ENCODE measurements at places on chromosomes 5 and 9.

- DNase-seq: no peak
Measured at GRCh38 chr9:711761-712553, 129.5 kb upstream of the DMRT1 start.

GRCh38 chr5:76443066-76443800 lies 40.1 kb downstream of the IQGAP2 start:
- DNase-seq: no peak

DNA sequence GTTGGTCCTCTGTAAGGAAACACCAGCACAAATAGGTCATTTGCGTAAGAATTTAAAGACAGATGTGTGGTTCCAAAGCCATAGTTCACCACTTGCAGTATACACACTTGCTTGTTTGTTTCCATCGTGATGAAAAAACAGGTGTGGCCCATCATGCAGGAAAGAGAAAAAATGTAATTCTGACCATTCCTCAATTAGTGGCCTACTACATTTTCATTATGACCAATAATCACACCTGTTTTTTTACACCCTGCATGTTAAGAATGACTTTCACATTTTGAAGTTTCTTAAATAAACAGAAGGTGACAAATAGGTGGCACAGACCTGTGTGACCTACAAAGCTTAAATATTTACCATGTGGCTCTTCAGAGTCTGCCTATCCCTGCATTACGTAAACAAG lies 2.2 kb upstream of the ICE1 start:
- no peak for DNase-seq

DNA sequence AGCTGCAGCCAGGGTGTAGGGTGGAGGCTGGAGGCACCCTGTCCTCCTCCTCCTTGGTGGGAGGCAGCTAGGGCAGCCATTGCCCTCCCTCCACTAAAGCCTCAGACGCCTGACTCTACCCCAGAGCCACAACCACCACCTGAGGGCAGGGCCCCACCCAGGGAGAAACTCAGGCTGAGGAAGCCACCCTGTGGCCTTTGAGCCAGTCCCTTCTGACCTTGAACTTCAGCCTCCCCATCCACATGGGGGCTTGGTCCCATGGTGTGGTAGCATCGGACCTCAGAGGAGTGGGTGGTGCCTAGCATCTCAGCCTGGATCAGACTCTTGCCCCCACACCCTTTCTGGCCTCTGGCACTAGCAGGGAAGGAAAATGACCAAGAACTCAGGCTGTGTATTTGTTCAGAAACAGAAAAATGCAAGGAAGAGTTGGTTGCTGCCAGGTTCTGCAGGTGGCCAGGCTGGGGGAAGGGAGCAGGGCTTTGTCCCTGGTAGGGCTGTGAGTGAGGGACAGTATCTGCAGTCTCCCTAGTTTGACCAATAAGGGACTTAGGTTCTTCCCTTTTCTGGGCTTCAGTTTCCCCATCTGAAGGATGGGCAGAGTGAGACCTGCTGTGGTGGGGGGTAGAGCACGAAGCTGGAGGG lies 3.2 kb downstream of the DAB2IP start:
- DNase-seq: no peak

DNA sequence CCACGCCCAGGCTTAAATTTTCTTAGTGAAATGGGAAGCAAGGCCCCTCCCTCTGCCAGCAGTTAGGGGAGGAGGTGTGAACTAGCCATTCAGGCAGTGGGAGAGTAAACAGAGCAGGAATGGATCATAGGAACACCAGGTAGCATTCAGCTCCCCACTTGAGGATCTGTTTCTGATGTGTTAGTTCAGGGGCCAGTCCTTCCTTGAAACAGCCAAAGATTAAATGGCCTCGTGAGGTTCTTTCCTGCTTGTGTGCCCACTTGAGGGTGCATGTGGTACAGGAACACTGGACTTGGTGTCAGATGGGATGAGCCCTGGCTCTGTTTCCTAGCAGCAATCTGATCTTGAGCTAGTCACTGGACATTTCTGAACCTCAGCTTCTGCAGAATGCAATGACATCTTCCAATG lies 21.2 kb downstream of the FAXDC2 start:
- DNase-seq: peak; percentile 45

- no peak for DNase-seq
Measured at GRCh38 chr5:172281346-172281745, 2.2 kb downstream of the UBTD2 start.

GRCh38 chr5:55232271-55232984 lies 980 bp downstream of the CCNO start:
- DNase-seq: no peak

GRCh38 chr5:64722588-64722987 lies 32.3 kb downstream of the SHISAL2B start:
- DNase-seq: no peak

DNA sequence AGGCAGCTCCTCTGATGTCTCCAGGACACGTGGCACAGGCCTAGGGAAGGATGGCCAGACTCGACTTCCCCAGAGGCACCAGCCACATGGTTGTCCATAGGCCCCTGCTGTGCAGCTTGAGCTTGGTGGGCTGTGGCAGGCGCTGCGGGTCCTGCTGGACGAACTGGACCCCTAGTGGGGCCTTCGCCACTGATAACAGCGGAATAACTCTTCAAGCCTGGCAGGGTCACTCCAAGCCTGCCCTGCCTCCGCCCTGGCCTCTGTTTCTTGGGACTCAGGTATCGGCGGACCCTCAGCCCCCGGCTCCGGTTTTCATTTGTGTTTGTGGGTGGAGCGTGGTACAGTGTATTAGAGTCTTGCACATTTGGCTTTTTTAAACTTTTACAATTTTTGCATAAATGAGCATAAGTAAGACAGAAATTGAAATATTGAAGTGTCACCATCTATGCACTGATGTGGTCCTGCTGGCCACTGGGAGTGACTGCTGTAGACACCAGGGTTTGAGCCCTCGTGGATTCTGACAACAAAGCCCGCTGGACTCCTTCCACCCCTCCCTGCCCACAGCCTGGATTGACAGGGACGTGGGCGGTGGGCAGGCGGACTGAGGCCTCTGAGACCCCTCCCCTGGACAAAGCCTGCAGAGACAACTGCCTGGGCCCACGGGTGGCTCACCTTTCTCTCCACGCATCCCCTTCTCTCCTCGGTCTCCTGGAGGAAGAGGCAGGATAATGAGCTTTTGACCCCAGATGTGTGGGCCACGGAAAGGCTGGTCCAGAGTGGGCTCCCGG lies 3.8 kb downstream of the FCN1 start:
- DNase-seq: no peak

DNA sequence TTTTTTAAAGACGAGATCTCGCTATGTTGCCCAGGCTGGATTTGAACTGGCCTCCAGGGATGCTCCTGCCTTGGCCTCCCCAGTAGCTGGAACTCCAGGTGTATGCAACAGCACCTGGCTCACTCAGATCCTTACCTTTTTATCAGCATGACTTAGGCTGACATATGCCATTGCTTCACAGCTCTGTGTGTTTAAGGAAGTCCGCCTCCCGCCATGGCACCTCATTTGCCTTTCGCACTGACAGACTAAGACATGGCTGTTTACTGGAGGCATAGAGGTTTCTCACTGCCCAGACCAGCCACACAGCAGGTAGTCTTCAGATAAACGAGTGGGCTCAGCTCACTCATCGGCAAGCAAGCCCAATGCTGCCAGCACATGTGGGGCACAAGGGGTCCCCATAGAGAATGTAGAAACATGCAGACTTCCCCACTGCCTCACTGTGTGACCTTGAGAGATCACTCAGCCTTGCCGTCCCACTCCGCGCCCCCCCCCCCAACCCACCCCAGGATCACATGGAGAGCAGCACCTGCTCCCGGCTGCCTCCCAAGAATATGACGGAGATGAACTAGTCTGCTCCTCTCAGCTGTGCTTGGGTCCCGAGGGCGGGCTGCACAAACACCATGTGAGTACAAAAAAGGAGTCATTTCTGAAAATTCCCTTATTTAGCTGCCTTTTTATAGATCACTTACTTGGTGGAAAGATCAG lies 62.8 kb downstream of the DCP2 start:
- DNase-seq: no peak

DNA sequence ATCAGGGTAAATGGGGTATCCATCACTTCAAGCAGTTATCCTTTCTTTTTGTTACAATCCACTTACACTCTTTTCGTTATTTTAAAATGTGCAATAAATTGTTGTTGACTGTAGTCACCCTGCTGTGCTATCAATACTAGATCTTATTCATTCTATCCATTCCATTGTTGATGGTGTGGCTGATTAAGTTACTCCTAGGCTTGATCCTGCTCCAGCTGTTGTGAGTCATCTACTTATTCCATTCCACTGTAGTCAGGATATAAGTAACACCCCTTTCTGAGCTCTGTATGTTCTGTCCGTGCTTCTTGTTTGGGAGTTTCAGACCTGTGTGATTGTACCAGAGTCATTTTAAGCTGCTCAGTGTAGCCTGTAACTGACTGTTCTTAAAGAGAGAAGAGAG lies 122.5 kb upstream of the RUSC2 start:
- DNase-seq: no peak

DNA sequence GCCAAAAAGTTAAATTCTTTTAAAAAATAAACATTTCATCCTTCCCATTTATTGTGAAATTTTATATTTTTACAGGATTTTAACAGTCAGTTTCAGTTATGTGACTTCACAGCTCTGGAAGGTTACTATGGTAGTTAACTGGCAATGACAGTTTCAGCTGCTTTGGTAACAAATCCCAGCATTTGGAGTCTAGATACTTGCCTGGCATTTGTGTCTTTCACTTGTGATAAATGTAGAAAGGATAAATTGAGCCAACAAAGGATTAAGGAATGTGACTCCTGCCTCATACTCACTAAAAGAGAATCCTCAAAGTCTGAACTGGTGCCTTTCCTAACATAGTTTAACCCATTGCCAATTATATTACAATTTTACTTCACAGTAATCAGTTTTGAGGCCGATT lies 315.5 kb downstream of the FER start:
- no peak for DNase-seq

DNA sequence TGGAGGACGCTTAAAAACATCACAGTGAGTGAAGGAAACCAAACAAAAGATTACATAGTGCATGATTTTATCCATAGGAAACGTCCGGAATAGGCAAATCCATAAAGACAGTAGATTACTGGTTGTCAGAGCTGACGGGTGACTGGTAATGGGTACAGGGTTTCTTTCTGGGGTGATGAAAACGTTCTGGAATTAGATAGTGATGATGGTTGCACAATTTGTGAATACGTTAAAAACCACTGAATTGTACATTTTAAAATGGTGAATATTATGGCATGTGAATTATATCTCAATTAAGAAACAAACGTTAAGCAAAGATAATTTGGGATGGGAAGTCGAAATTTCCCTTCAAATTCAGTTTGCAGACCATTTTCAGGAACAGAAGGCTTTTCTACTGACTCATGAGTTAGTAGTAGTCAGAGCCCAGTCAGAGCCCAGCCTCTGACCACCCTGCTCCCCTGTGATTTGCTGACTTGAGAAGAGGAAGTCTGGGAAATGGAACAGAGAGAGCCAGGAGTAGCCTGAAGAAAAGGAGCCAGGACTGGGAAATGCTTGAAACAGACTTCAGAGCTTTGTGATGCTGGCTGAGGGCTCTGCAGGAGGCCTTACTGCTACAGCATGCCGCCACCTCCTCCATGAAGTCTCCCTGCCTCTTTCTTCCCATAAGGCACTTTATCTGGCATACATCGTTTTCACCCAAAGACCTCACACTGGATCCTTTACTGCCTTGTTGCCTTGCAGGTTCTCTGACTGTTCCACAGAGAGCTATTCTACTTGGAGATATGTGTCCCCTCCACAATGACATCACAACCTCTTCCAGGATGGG lies 46.4 kb upstream of the CTNNA1 start:
- DNase-seq: no peak

- DNase-seq: no peak
Measured at GRCh38 chr9:6133346-6134063, 82.1 kb upstream of the IL33 start.

DNA sequence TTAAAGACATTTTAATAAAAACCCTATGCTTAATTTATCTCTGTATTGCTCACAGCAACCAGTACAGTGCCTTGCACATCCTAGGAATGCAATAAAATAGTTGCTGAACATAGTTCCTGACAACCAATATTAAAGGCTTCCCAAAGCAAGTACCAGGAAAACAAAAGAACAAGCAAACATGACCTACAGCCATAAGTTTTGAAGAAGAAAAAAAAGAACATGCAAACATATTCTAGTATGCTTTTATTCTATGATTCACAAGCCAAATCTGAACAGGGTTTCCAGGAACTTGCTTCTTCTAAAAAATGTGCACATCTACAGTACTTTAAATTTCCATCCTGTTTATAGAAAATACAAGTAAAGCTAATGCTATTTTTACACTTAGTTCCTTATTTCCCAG lies 4.5 kb downstream of the CEMIP2 start:
- no peak for DNase-seq

DNA sequence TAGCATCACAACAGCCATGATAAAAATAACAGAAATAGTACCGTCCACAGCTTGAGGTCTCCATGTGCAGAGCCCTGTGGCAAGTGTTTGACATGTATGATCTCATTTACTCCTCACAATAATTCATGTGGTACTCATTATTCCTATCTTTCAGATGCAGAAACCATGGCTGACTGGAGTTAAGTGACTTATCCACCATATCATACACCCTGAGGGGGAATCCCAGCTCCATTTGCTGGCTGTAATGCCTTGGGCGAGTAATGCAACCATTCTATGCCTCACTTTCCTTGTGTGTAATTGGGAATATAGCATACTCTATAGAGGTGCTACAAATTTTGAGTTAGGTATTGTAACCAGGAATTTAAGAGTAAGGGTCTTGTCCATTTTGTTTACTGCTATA lies 347.0 kb upstream of the CLINT1 start:
- no peak for DNase-seq
